Stimulated activated CD4-positive, alpha-beta T cell treated with anti-CD3 and anti-CD28 coated beads, TNF-alpha, amount 100 ng/mL, for 4 hours (primary cell): ENCODE measurements at places on chromosomes 3 and 15.

- DNase-seq = no peak
Observed at GRCh38 chr15:40392986-40393948, 10.7 kb downstream of the KNSTRN start.

DNA sequence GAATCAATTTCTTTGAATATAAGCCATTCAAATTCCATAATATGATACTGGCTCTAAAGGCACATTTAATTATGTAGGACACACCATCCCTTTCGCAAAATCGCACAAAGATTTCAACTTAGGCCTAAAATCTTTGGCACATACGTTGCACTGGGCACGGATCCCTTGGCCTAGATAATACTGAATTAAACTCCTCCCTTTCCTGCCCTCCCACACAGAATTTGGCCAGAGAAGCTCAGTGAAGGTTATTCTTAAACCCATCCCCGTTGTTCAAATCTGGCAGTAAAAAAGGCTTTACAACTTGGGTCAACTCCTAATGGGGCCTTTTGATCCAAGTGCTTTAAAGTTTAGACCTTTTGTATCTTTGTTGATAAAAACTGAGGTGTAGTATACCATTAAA lies 247.2 kb downstream of the PTPRG start:
- no peak for DNase-seq

GRCh38 chr3:62403765-62404164 lies 30.4 kb upstream of the FEZF2 start:
- no peak for DNase-seq

GRCh38 chr15:31268108-31268501 lies 58.5 kb upstream of the KLF13 start:
- no peak for DNase-seq
